ENCODE measurements at places on chromosomes 12 and 14.

DNA sequence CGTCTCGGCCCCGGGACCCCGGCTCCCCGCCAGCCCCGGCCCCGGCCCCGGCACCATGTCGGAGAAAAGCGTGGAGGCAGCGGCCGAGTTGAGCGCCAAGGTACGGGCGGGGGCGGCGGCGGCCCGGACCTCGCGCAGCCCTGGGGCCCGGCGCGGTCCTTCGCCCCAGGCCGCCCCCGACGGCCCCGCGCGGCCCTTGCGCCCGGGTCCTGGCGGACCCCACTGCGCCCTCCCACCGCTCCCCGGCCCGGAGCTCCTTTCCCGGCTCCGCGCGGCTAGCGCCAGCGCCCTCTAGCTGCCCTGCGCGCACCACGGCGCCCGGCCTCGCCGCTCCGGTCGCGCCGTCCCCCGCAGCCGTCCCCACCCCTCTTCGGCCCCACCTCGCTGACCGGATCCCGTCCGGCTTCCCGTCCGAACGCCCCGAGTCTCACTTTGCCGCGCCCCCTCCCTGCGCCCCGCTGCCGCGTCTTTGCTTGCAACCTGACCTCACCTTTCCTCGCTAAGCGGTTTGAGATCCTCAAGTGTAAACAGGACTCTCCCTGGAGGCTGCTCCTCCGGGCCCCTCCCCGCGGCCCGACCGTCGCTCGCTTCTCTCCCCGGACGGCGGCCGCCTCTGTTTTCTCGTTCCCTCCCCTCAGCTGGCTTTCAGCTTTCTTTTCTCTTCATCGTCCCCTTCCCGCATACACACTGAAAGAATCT is 637 bp downstream of the PTMS start:
- DNase-seq = peak; percentile 86

DNA sequence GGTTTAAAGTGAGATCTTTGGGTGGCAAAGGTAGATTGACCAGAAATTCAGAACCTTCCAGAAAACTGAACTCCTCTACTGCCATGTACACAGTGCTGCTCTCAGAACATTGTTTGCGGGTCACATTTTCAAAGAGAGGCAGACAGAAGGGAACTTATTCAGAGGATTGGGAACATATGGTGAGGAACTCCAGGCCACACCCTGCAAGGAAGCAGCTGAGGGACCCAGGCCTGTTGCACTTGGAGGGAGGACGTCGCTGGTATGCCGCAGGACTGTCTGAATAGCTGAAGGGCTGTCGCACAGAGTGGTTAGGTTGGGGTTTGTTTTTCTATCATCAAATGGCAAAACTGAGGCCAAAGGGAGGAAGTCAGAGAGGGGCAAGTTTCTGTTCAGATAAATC is 441.1 kb downstream of the DPF3 start:
- no peak for DNase-seq

DNA sequence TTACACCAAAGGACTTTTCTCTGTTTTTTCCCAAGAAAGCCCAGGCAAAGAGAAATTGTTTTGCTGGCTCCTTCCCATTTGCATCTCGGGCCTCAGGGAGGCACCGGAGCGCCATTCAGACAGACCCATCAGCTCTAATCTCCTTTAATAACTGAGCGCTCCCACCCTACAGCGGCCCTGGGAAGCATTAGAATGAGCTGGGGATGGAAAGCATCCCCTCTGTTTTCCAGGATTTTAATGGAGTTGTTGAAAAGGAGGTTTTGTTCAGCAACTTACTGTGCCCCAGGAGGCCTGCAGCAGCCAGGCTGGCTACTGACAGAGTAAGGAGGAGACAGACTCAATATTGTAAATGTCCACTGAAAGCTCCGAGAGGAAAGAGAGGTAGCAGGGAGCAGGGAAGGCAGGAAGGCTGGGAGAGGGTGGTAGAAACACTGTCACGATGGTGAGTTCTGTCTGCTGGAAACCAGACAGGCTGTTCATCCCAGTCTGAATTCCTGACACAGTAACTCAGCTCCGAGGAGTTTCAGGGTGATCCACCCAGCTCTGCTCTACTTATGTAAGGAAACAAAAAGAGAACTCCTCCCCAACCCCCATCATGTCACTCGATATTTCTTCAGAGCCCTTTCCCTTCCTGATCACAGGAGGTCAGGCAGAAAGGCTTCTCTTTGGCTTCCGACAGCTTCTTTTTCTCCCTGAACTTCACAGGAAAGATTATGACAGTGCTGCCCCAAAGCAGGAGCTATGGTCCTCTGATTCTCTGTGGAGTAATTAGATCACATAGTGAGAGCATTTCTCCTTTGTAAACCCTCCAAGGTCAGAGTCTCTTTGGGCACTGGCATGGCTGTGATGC is 62.5 kb upstream of the TMEM132D start:
- no peak for DNase-seq

DNA sequence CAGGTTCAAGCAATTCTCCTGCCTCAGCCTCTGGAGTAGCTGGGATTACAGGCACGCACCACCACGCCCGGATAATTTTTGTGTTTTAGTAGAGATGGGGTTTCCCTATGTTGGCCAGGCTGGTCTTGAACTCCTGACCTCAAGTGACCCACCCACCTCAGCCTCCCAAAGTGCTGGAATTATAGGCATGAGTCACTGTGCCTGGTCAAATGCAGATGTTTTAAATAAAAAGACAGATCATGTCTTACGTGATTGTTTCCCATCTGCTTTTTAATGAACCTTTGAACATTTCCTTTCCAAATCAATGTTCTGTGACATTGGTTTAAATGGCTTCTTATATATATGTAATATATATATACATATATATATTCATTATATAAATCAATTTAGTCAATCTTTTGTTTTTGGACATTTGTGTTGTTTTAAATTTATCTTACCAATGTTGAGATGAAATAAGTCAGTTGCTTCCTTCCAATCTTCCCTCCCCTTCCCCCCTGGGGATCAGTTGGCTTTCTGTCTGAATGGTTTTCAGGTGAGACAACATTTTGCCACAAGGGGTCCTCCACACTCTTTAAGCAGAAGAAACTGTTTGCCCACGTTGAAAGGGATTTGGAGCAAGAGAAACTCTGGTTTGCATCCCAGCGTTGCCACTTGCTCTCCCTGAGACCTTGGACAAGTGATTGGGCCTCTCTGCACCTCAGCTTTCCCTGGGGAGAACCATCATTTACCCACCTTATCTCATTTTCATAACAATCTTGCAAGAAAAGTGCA is 47.6 kb upstream of the RBM19 start:
- no peak for DNase-seq

- no peak for DNase-seq
These were observed 6.3 kb downstream of the NUAK1 start for GRCh38 chr12:106132175-106133135.

DNA sequence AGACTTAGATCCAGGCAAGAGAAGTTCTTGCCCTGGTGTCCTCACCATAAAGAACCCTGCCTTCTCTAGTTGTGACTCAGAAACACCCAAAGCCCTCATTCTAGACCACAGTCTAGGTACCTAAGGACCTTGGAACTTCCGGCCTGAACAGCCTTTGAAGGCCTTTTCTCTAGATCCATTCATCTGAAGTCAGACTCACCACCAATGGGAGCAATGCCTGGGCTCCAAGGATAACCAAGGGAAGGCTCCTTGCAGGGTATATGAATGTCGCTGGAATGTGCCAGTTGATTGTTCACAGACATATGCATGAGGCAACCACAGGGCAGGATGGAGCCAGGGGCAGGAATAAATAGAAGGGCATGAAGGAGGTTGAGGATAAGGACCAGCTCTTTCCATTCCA is 86.3 kb downstream of the PLCZ1 start:
- DNase-seq = no peak

- no peak for DNase-seq
These were observed 6.4 kb downstream of the LUM start for GRCh38 chr12:91104812-91105466.

DNA sequence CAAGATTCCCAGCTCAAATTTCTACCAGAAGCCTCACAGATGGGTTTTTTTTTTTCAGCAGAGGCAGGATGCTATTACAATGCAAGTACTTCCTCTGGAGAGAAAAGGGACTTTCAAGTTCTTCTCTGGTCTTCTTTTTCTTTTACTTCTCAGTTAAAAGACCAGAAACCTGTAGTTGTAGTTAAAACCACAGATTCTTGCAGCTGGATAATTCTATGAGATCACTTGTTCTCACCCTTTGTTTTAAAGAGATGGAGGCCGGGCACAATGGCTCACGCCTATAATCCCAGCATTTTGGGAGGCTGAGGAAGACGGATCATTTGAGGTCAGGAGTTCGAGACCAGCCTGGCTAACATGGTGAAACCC is 47.6 kb upstream of the OVCH1 start:
- no peak for DNase-seq

- DNase-seq = no peak
These were observed 100.8 kb downstream of the PPM1A start for GRCh38 chr14:60349663-60350365.

DNA sequence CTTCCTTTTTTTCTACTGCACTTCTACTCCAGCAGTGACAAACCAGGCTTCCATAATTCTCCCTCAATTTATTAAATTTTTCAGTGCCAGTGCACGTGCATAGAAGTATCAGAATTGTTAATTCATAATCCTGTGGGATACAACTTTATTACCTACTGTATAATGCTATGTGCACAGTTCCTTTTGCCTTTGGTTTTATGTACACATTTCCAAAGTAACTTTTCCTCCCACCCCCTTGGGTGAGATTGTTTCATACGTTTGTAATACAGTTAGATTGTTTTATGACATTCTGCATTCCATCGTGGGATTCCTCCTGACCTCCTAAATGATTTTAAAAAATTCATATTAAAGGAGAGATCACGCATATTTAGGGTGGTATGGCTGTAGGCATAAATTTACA is 128.1 kb downstream of the TTC6 start:
- DNase-seq = no peak

- no peak for DNase-seq
These were observed 99.7 kb downstream of the FGD4 start for GRCh38 chr12:32499048-32499447.

All from left hindlimb (tissue), 1 donor.